ENCODE measurements at places on chromosomes 7 and 10.

DNA sequence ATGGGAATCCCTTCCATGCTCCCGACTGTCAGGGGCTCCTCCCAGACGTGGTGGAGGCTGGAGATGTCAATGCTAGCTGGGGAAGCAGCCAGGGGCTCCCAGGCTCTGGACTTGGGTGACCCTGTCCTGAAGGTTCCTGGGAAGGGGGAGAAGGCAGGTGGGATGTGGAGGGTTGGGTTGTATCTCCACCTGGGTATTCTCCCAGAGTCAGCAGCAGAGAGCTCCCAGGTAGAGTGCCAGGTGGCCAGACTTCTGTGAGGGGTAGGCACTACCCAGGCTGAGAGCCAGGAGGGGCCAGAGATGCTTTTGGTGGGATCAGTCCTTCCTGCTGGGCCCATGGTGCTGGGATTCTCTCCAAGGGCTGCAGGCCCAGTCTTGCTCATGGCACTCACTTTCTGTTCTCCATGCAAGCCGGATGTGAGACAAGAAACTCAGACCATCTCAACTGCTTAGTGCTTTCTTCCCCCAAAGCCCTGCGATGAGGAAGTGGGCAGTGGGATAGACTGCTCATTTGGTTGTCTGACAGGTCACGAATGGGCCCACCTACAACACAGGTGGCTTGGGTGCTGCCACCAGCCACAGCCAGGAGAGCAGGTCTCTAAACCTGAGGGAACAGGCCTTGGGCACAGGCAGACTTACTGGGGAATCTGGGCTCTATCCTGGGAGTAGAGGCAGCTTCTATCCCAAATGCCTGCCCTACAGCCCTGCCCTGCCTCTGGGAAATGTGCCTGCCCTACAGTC, 52.5 kb upstream of the CAMK2B start:
- no peak for DNase-seq

DNA sequence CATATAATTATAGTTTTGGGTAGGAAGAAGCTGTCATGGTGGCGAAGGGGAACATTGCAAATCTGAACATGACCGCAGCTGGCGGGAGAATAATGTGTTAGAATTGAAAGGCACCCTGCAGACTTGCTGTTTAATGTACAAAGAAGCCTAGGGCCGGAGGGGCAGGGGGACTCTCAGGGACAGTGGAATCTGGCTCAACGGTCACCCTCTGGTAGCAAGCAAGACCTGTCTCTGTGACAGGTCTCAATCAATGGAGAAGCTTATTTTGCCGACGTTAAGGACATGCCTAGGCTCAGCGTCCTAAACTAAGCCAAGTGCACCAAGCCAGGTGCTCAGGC, 177.3 kb downstream of the NSUN6 start:
- no peak for DNase-seq

DNA sequence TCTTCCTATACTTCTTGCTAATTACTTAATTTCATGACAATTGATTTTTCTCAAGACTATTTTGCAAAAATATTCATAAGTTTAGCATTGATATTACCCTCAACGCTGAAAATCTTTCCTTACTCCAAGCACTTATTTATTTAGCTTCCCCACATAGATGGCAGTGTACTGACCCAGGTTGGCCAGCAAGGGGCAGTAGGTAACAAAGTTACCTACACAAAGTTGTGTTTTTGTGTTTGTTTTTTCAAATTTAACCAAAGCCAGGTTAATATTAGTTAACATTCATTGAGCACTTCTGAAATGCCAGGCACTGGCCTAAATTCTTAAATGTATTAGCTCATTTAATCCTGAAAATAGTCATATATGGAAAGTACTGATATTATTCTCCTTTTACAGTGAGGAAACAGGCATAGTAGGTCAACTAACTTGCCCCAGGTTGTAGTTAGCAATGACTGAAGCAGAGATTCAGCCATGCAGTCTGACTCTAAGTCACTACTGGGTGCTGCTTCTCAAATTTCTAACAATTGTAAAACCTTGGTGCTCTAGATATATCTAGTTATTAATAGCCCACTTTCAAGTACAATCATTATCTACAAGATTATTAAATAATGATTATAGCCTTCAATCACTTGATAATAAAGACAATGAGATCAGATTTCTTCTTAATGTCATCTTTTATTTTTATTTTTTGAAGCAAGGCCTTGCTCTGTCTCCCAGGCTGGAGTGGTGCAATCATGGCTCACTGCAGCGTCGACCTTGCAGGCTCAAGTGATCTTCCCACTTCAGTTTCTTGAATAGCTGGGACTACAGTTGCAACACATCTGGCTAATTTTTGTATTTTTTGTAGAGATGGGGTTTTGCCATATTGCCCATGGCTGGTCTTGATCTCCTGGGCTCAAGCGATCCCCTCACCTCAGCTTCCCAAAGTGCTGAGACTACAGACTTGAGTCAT, 5.8 kb upstream of the GGCT start:
- DNase-seq, result no peak

DNA sequence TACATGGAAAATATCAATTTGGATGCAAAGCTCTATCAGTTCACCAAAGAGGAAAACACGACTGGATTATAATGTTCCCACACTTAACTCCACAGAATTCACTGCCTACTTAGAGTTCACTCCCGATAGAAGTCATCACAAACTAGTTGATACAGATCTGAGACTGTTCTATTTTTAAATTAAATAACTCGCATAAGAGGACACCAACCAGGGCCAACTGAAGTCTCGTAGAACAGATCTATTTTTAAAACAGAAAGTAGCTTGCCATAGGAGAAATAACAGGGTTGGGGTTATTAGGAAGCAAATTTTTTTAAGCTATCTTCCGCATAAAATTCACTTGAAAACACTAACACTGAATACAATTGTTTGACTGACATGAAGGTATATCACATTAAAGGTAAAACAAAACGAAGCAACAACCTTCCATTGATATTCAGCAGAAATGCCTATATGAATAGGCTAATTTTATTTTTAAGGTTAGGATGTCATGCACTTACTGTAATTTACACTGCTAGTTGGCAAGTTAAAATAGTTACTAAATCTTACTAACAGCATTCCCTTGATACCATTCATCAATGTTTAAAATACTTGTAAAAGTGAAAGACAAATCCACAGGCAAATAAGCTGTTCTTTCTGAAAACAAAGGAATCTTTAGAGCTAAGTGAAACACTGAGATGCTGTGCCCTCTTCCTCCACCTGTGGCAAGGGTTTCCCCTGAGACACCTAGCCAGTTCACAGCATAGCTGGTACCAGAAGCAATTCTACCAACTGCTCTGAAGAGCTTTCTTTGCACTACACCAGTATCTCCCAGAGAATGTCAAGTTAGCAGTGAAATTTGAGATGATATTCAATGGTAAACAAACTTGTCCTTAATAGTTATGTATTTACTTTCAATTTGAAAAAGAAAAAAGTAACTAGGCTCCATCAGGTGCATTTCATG, 186.7 kb upstream of the ANK3 start:
- no peak for DNase-seq

DNA sequence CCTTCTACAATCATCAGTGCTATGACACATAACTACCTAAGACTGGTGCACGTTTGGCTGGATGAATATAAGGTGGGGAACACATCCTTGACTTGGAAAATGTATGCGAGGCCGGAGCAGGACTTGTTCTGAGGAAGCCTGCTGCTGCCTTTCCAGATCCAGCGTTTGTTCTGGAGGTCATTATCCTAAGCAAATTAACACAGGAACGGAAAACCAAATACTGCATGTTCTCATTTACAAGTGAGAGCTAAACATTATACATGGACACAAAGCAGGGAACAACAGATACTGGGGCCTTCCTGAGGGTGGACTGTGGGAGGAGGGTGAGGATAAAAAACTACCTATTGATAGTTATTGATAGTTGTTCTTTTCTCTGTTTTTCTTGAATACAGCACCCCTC, 10.8 kb upstream of the GALNT11 start:
- no peak for DNase-seq

- DNase-seq, result no peak
Observed at GRCh38 chr10:17380016-17380415, 74.4 kb downstream of the ST8SIA6 start.

DNA sequence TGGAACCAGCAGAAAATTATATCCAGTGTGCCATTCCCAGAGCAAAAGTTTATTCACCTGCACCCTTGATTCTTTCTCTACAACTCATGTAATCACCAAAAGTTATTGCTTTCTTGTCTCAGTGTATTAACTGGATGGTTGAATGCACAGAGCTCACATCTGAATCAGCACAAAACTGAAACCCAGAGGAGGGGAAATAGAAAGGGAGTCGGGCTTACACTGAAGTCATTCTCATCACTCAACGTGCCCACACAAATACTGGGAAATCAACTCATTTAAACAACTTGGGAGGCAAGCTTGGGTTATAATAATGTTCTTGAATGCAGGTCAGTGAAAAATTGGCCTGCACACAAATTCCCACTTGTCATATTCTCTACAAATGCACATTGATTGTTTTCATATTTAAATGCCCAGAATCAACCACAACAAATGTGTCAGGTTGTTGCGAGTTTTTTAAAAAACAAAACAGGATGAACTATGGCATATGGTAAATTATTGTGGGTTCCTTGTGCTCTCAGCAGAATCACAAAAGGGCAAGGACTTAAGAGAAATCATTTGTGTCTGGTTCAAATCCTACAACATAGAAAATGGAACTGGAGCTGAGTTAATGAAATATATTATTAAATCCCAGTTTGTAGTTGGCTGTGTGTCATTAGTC, 125.9 kb upstream of the NOBOX start:
- DNase-seq, result no peak

DNA sequence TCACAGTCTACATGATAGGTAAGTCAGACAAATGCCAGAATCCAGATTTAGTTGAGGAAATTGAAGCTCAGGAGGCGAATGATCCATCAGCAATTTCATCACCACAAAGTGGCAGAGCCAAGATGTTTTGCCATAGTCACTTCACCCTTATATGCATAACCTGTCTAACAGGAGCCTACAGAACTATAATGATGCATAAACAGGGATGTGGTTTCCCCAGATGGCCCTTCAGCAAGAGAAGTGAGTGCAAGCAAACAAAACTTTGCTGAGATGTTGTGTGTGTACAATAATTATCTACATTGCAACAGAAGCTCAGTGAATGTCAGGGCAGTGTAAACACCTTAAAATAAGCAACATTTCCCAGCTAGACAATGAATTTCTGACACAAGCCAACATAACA, 28.6 kb downstream of the PON3 start:
- no peak for DNase-seq

DNA sequence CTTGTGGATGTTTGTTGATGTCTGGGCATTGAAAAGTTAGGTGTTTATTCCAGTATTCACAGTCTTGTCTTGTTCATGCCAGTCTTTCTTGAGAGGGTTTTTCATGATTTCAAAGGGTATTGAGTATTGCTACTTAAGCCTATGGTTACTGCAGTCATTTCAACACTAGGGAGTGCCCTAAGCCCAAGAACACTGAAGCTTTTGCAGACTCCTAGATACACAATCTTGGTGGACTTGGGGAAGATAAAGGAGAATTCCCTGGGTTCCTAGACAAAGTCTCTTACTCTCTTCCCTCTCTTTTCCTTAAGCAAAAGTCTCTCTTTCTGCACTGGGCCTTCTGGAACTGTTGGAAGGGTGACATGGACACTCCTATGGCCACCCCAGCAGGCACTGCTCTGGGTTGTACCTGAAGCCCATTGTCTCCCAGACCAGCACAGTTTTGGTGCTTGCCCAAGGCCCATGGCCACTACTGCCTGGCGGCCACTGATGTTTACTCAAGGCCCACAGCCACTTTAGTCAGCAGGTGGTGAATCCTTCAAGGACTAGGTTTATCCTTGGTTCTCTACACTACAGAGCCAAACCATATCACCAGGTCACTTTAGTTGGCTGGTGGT, 24.9 kb downstream of the SAMD9 start:
- peak; percentile 5 for DNase-seq

- no peak for DNase-seq
Observed at GRCh38 chr10:75432763-75433162, 1.3 kb downstream of the LRMDA start.

DNA sequence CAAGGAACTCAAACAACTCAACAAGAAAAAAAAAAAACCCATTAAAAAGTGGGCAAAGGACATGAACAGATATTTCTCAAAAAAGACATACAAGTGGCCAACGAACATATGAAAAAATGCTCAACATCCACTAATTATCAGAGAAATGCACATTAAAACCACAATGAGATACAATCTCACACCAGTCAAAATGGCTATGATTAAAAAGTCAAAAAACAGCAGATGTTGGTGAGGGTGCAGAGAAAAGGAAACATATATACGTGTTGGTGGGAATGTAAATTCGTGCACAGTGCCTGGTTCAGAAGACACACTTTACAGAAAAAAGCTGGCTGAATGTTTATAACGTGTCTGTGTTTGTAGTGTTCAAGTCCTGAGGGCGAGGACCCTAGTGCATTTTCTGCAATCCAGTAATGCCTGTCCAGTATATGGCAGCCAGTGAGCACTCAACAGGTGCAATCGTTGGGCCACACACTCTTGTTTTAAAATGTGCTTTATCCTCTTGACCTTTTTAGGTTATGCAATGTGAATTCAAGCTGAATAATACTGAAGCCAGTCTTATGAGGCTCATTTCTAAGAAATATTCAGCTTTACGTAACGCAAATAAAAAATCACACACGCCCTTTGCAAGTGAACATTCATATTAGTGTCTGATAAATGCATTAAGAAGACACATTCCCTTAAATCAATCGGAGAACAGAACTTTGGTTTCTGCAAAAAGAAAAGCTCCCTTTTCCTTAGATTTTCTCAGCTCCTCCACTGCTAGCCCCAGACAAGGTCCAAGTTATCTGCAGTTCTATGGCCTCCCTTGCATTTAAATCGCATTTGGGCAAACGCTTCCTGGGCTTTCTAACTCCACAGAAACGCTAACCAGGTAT, 813 bp upstream of the MTURN start:
- no peak for DNase-seq

GRCh38 chr7:134081695-134082094, 45.4 kb upstream of the LRGUK start:
- no peak for DNase-seq

DNA sequence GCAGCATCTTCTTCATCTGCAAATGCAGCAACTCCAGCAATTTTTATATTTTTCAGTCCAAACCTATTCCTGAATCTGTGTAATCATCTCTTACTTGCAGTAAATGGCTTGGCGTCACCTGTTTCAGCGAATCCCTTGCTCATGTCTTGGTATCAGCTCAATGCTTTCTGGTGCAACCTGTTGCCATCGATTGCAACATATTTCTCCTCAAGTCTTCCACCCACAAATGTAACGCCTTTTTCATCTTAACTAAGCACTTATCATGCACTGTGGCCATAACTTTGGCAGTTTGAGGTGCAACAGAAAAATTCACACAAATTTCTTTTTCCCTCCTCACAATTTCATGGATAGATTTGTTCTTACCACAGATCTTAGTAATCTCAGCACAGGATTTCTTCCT, 168.3 kb downstream of the HERPUD2 start:
- DNase-seq, result no peak

DNA sequence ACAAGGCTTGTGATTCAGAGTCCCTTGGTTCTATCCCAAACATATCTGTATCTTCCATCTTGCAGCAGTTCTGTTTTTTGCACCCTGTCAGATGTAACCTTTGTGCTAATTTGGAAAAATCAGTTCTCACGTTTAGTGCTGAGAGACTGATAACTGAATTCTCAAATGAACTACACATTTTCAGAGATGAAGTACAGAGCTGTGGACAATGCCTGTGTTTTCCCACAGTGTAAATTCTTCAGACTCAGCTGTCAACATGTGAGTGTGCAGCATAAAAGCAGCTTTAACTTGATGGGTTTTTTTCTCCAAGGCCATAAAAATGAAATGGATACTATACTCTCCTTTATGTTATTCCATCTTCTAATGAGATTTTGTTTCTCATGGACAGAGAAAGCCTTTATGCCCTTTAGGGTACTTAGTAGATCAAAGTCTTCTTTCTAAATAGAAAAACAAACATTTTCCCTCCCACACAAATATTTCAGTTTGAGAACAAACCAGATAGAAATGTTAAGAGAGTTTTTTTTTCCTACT, 150.9 kb downstream of the SEMA3A start:
- DNase-seq, result no peak
